ENCODE measurements at places on chromosomes 6 and 20.

DNA sequence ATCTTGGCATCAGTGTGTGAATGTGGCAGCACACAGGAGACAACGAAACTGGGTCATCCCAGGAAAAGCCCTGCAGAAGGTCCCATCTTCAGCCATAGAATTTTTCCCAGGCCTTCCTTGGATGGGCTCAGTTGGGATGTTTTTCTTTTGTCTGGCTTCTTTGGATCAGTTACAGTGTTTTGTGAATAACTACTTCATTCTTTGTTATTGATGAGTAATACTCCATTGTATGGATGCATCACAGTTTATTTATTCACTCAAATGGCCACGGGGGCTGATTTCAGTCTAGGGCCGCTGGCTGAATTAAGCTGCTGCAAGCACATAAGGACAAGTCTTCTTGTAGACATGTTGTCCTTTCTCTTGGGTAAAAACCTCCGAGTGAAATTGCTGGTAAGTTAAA is 81.3 kb upstream of the CD93 start:
- DNase-seq, result no peak

DNA sequence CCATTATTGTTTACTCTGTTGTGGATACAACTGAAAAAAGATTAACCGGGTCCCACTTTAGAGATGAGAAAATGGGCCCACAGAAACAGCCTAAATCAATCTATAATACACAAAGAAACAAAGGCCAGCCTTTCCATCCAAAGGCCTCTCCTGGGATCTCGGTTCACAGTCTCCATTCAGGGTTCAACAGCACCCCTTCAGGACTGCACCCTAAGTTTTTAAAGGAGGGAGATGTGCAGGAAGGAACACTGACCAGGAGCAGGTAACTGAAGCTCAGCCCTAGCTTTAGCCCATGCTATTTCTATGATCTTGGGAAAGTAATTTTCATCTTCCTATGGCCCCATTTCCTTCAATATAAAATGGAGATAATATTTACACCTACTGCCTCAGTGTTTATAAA is 147.7 kb downstream of the BTBD9 start:
- DNase-seq, result no peak

GRCh38 chr6:14092838-14093789 is 24.5 kb upstream of the CD83 start:
- no peak for DNase-seq

- DNase-seq, result no peak
Observed at GRCh38 chr6:107305391-107305790, 154.0 kb downstream of the PDSS2 start.

- DNase-seq, result no peak
Observed at GRCh38 chr20:45780159-45780558, 11.5 kb downstream of the WFDC3 start.

DNA sequence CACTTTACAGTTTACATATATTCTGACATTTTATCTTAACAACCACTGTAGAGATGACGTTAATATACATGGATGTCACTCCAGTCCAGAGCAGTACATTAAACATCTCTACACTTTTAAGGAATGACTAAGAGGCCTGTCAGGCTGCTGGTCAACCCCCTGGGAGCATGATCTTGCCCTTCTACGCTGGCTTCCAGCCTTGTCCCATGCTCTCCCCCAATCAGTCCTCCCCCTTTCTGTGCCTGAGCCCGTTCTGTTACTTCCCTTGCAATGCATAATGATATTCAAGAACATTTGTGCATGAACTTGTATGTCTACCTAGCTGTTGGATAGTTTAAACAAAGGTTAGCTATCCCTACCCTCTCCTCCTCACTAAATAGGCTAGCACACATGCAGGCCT is 40.5 kb upstream of the PLCB4 start:
- DNase-seq, result no peak

GRCh38 chr6:70680396-70680795 is 12.7 kb downstream of the SMAP1 start:
- DNase-seq, result no peak

DNA sequence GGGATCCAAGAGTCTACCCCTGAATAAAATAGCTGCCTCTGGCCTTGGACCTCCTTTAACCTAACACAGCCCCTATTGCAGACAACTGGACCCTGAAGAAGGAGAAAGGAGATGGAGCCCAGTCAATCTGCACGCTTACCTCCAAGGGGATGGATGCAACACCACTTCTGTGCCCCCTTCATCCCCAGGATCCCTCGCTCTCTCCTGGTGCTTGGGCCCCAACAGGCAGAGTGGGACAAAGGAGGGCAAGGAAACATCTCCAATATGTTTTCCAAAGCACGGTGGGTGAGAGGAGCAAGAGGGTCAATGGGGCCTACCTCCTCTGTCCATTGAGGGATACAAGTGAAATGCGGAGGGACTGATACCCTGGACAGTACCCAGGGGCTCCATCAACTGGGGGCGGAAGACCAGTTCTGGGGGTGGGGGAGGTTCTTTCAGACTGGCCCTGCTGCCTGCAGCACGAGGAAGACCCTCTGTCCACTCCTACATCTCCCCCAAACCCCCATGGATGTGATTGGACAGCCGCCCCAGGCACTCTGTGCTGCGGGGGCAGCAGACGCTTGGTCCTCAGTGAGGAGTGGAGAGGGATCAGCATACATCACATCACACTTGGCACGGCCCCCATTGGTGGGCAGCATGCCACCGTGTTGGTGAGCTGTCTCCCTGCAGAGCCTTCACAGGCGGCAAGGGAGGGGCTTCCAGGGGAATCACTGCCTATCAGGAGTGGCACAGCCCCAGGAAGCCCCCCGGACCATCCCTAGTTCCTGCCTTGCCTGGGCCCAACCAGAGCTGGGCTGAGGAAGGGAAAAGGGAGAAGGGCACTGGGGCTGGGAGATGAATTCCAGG is 70.6 kb downstream of the MRPL14 start:
- no peak for DNase-seq

GRCh38 chr6:25692472-25692871 is 40.5 kb downstream of the SCGN start:
- no peak for DNase-seq

GRCh38 chr6:151341476-151342195 is 49.7 kb downstream of the ZBTB2 start:
- DNase-seq, result no peak

DNA sequence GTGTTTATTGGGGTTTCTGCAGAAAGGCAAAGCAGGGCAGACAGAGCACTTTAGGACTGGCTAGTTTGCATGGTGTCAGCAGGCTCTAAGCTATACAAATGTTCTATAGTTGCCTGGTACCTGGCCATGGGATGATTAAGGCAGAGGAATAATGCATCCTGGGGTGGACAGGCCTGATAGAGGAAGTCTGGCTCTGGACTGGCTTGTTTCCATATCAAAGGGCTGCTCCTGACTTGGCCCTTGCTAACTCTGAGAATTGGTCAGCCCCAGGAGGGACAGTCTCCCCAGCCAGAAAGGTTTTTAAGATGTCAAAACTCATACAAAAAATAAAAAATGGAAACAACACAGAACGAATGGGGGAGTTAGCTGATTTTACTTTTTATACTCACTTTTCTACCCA is 136.9 kb downstream of the TBC1D7 start:
- no peak for DNase-seq

- no peak for DNase-seq
Observed at GRCh38 chr6:119066517-119066916, 11.9 kb downstream of the FAM184A start.

DNA sequence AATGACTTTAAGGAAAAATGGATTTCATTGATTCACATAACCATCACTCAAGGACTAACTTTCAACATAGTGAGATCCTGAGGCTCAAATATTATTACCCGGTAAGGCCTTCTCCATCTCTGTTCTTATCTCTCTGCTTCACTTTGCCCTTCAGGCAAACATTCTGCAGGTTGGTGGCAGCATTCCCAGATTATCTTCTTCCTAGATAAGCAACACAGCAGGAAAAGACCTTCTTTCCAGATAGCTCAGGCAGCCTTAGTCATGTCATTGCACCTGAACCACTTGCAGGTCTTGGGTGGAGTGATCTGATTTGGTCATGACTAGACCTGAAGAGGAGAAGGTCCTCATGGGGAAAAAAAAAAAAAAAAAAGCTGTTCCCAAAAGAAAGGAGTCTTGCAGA is 5.3 kb upstream of the HIVEP2 start:
- DNase-seq, result no peak

GRCh38 chr20:20274821-20275220 is 93.1 kb upstream of the INSM1 start:
- no peak for DNase-seq

GRCh38 chr6:30160008-30160784 is 815 bp downstream of the TRIM10 start:
- DNase-seq, result no peak

GRCh38 chr6:157164972-157165371 is 158.3 kb downstream of the TMEM242 start:
- no peak for DNase-seq

DNA sequence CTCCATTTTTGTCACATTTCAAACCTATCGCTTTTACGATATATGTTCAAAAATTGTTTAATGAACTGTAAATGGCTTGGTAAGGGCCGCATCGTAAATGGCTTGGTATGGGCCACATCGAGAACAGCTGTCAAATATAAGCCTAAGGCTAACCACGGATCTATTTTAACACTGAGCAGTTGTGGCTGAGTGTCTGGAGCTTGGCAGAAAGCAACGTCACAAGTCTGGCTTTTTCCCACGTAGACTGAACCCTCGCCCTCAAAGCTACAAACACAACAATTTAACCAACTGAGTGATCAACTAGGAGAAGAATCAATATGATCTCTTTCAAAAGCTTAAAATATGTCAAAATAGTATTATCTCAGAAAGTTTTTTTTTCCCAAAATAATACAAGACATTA is 71.4 kb upstream of the PRSS16 start:
- DNase-seq, result no peak

- no peak for DNase-seq
Observed at GRCh38 chr20:44004306-44004915, 89.8 kb downstream of the TOX2 start.

- DNase-seq, result no peak
Observed at GRCh38 chr6:73943411-73943810, 247.4 kb downstream of the CD109 start.

DNA sequence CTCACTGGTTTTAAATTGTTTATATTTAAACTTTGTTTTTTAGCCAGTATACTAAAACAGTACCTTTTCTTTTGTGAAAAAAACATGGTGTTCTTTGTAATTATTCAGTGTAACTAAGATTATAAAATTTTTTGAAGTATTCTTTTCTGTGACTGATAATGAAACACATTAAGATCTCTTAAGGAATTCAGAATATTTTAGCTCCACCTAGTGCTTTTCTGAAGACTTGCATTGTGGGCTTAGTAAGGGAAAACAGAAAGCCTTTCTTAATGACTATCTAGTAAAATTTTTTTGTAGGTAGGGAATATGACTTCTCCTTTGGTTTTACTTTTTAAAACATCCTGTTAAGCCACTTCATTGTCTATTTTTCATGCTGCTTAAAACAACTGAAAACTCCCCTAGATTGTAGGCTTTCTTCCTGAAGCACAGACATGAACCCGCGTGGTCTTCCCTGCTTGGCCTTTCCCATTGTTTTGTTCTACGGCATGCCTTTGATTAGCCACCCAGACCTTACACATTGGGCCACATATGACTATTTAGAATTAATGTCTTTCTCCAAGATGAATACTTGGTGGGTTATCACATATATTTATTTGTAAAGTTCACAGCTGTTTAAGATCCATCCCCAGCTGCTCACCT is 72.1 kb downstream of the AFDN start:
- no peak for DNase-seq

DNA sequence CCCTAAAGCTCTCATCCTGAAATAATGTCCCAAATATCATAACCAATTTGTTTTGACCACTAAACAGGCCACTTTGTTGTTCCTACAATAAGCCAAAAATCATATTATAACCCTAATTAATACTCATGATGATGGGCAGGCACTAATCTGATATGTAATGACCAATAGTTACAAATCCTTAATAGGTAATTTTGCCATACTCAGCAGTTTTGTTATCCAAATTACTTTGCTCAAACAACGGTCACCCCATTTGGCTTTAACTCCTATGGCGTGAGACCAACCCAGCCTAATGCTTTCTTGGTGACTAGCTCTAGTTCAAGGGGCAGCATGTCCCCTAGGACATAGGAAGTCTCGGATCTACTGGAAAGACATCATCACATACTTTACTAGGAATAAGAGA is 123.2 kb upstream of the ID4 start:
- no peak for DNase-seq

- no peak for DNase-seq
Observed at GRCh38 chr6:3961581-3962215, 112.5 kb downstream of the FAM50B start.

DNA sequence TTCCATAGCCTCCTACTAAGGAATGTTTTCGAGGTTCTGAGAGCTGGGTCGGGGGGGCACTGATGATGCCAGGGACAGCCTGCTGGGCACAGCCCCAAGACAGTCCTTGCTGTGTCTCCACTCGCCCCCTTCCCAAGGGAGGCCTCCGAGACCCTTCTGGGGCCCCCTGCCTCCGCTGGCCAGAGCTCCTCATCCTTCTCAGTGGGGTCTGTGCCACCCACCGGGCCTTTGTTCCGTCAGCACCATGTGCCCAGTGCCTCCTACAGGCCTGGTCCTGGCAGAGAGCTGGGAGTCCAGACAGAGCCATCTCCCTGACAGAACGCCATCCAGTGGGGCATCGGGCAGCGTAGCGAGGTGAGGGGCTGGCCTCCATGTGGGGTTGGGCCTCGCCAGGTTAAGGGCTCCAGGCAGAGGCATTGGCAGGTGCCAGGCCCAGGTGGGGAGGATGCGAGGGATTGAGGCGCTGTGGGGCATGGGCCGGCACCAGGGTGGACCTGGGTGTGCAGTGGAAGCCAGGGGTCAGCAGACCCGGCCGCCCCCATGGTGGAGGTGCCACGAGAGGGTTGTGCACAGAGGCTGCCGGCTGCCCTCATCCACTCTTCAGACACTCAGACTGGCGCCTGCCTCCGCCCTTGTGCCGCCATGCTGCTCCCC is 13.3 kb downstream of the RBM38 start:
- no peak for DNase-seq

GRCh38 chr20:20887593-20888265 is 175.3 kb upstream of the RALGAPA2 start:
- no peak for DNase-seq

- DNase-seq, result no peak
Observed at GRCh38 chr6:118982575-118982911, 47.6 kb upstream of the MCM9 start.

DNA sequence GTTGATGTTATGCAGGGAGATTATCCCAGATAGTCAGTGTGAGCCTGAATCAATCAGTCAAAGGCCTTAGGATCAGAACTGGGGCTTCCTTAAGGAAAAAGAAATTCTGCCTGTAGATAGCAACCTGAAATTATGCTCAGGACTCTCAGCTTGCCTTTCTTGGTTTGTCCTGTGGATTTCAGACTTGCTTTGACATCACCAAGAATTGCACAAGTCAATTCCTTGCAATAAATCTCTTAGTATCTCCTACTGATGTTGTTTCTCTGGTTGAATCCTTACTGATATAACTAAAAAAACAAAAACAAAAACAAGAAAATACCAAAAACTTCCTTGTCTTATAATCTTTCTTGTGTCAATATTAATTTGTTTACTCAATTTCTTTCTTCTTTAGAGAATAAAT is 258.9 kb upstream of the TCF21 start:
- no peak for DNase-seq

DNA sequence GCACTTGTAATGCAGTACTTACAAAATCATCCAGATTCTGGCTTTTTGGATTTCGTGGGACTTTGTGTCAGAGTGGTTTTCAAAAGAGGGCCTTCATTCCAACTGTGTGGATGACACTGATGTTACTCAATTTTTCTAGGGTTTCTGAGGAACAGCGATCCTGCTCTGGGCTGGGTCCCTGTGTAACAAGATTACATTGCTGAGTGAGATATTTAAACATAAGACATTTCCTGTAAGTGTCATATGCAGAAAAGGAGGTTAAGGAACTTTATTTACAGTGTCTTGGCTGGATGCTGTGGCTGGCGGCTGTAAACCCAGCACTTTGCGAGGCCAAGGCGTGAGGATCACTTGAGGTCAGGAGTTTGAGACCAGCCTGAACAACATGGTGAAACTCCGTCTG is 6.7 kb downstream of the ZFAND3 start:
- no peak for DNase-seq
